ENCODE measurements at places on chromosomes 4 and X.

- no peak for DNase-seq
Measured at GRCh38 chrX:50629774-50630173, 159.1 kb upstream of the DGKK start.

- DNase-seq: no peak
Measured at GRCh38 chrX:1398431-1399340, 6.8 kb upstream of the SLC25A6 start.

DNA sequence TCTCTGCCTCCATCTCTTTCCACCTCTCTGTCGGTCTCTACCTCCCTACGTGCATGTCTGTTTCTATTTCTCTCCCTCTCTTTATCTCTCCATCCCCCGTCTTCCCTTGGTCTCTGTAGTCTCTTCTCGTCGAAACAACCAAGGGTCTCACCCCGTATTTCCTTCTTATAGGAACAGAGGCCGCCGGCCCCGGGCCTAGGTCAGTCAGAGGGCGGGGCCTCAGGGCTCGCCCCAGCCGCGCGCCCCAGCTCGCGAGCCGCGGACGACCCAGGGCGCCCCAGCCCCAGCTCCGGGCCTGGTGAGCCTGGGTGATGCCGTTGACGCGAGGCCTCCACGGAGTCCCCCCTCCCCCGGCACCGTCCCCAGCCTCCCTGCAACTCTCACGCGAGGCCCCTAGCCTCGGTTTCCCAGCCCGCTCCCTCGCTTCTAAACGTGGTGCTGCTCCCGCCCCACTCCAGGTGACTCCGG is 6.6 kb downstream of the TIMM17B start:
- no peak for DNase-seq

GRCh38 chrX:78801522-78801921 is 54.0 kb downstream of the LPAR4 start:
- DNase-seq: no peak

- no peak for DNase-seq
Measured at GRCh38 chrX:35166023-35166422, 223.4 kb downstream of the FAM47B start.

DNA sequence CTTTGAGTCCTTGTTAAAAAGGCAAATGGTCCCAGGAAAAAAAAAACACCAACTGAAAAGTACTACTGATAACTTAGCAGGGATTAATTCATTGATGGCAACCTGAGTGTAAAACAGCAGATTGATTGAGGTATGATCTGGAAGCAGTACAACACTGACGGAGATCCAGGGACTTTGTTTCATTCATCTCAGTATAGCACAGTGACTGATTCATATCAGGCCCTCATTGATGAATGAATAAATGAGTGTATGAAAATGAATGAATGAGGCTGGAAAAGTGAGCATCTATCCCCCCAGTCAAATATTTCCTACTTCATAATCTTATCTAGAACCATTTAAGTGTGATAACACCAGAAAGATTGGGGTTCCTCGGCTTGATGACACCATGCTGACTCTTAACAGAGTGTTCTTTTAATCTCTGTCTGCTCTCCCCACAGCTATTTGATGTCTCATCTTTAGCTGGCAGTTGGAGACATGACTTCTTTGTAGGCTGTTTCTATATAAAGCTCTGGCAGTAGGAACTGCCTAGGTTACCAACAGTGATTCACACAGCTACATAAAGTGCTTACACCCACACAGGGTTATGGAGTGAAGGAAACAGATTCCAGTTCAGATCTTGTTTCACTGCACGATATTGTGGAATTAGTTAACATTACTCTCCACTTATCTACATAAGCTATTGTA is 18.6 kb upstream of the RNF128 start:
- no peak for DNase-seq

GRCh38 chr4:62262676-62263075 is 1062.5 kb downstream of the ADGRL3 start:
- no peak for DNase-seq

DNA sequence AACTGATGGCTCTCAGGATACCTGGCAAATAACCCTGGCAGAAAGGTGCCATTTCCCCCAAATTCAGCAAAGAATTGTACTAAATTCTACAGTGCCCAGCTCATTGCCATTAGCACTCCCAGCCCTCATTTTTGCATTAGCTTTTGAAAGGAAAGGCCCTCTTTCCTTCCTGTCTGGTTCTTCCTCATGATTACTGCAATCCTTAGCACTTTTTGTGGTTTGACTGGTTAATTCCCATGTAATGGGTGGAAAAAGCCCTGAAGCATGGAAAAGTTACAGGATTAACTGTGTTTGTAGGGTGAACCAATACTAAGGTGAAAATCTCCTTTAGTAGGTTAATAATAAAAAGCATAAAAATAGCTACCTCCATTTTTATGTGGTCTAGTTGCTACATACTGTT is 139.5 kb downstream of the NPNT start:
- DNase-seq: no peak

- DNase-seq: no peak
Measured at GRCh38 chrX:151974336-151975227, at the start of gene GABRE. Gene GABRE, minus strand, starts transcription at chrX:151974676. Its CDS starts 51 bp downstream, at chrX:151974625.

DNA sequence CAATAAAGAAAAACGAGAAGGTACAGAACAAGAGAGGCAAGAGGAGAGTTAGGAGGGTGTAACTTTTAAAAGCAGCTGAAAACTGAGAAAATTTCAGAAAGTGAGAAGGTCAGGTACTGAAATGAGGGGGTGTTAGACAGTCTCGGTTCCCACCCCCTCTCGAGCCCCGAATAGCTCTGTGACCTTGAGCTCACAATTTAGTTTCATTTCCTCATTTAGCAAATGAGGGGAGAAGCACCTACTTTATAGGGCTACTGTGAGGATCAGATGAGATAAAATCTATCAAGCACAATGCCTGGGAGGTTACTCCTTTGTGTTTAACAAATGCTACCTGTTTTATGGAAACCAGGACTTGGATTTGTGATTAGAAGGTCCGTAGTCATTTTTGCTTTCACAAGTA is 4.9 kb downstream of the UGT8 start:
- DNase-seq: no peak

GRCh38 chr4:31598639-31599038 is 878.5 kb downstream of the PCDH7 start:
- no peak for DNase-seq

DNA sequence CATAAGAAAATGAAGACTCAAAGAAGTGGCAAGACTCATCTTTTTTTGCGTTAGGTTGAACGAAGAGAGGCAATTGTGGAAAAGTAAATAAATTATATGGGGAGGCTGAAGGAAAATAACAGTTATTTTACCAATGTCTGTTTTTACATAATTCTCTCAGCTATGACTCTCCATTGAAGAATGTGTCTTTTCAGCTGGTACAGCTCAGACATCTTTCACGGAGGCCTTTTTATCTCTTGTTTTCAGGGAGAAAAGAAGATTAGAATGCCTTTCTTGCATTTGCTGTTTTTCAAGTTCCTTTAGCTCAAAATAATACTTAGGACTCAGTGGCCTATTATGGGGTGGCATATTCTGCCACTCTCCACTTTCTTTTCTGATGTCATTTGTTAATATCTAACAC is 153.0 kb downstream of the ADAM29 start:
- DNase-seq: no peak

DNA sequence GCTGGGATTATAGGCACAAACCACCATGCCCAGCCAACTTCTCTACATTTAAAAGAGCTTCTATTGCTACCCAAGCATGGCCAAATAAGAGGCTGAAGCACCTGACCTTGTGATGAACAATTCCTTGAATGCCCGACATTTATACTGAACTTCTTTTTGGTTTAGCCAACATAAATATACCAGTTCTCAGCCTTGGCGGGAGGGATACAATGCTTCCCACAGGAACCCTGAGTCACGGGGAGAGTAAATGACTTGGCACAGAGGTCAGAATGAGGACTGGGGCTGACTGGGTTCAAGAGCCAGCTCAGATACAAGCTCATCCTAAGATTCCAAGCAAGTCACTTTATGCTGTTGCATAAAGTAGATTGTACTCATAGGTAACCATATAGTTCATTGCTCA is 6.1 kb downstream of the HOPX start:
- DNase-seq: no peak

DNA sequence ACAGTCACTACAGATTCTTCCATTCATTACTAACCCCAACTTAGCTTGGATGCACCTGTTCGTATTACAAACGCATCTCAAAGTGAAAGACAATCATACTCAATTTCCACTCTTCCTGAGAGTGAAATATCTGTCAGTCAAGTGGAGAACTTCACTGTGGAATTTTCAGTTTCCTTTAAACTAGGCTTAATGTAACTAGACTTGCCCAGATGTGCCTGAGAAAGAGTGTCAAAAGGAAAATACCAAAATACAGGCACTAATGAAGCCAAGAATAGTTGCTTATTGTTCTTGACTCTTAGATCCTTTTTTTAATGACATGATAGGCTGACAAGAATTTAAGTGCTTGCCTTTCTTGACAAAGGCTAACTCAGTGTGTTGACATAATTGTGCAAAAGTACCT is 72.4 kb upstream of the NR3C2 start:
- no peak for DNase-seq

DNA sequence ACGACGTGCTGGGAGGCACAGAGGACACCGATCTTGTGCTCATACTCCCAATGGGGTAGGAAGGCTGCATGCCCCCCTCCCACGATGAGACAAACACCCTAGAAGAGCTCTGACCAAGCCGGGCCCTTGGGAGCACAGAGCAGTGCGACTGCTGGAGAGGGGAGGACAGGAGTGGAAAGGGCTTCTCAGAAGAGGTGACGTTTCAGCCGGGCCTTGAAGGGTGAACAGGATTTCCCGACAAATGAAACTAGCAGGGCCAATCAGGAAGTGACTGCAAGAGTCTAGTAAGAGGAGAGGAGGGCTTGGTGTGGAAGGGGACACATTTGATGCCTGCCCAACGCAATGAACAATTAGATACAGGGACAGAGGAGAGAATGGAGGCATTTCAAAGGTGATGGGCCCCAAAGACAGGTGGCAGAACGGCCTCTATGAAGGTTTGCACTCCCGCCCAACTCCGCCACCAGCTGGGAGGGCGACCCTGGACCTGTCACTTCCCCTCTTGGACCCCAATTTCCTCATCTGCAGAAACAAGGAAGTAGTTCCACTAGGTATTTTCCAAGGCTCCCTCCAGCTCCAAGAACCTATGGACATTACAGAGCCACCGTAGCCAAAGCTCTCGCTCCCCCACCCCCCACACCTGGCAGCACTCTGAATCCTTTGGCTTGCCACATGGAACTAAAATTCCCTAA is 3.9 kb downstream of the HCFC1 start:
- no peak for DNase-seq

GRCh38 chr4:142034101-142034500 is 397.7 kb downstream of the IL15 start:
- no peak for DNase-seq

- no peak for DNase-seq
Measured at GRCh38 chr4:144818136-144818535, 172.2 kb downstream of the HHIP start.

- DNase-seq: no peak
Measured at GRCh38 chr4:13528821-13529127, 15.5 kb downstream of the NKX3-2 start.

DNA sequence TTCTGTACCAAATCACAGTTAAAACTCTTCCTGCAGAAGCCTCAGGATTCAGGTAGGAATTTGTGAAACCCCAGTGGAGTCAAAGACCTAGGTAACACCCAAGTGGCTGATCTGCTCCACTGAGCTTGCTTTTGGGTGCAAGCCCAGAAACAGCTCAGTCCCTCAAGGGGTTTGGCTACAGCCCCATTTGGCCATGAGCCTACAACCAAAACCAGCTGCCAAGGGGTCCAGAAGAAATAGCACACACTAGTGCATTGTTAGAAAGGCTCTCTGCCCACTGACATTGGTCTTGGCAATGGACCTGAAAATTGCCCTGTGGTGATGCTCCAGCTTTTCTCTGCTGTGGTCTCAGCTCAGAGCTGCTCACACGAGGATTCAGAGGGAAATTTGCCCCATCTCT is 577.4 kb upstream of the INTU start:
- DNase-seq: no peak

DNA sequence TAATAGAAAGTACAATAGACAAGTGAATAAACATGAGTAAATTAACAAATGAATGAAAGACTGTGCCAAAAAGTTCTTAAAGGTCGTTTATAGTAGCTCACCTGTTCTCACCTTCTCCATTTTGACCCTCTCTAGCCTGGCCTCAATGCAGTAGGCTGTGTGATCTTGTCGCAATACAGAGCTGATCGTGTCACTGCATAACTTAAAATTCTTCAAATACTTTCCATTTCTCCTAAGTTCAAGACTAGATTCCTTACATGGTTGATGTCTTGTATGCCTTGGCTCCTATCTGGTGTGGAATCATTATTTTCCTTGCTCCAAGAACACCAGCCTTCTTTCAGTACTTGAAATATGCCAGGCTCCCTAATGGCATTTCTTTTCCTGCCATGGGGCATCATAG is 9.5 kb upstream of the GABRA2 start:
- DNase-seq: no peak

- DNase-seq: peak; percentile 1
Measured at GRCh38 chrX:140733766-140734342, 24.3 kb downstream of the LINC00632 start.

- no peak for DNase-seq
Measured at GRCh38 chr4:120819805-120820437, 102.6 kb downstream of the PRDM5 start.

- DNase-seq: no peak
Measured at GRCh38 chrX:64206556-64207162, 1.2 kb upstream of the AMER1 start.

DNA sequence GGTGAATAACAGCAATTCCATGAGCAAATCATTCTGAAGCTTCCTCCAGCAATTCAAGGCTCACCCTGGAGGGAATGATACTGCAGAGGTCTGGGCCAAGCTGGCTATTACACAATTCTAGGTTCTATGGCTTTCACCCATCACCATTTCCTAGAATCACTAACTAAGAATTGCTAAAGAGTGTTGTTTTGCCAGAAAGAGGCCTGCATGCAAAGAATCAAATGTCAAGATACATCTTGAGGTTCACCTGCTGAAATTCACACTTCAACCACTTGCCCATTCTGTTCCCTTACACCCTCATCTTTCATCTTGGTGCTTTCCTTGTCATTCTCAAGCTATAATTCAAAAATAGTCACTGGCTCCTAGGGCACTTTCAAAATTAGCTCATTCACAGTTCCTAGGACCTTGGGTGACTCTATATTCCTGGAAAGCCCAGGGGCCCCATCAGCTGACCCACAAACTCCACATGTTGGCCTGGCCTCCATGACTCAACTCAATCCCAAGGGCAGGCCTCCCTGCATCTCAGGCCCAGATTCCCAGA is 7.0 kb downstream of the APBB2 start:
- no peak for DNase-seq

- DNase-seq: no peak
Measured at GRCh38 chr4:98850937-98851336, 78.0 kb downstream of the EIF4E start.

- DNase-seq: no peak
Measured at GRCh38 chr4:82785611-82786400, 12.8 kb downstream of the SCD5 start.

- no peak for DNase-seq
Measured at GRCh38 chr4:162403419-162403818, 239.6 kb upstream of the FSTL5 start.

DNA sequence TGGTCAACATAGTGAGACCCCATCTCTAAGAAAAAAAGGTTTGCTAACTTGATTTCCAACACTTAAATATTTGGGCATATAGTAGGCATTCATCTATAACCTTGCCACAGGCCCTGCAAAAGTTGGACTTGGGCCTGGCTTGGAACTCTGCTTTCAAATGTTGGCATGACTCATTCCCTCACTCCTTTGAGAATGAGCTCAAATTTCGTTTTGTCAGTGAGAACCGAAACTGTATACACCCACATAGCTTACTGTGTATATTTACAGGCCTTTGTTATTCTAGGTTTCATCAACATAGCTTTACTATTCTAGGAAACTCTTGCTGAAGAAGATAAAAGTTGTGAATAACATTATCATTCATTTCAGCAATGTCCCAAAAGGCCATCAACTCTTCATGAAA is 88.7 kb upstream of the ELOVL6 start:
- DNase-seq: no peak

Measured in hematopoietic multipotent progenitor cell treated with erythropoietin and hydrocortisone succinate and interleukin-3 and kit ligand, for 15 days (in vitro differentiated cells).